ENCODE measurements at places on chromosomes 2 and 18.

DNA sequence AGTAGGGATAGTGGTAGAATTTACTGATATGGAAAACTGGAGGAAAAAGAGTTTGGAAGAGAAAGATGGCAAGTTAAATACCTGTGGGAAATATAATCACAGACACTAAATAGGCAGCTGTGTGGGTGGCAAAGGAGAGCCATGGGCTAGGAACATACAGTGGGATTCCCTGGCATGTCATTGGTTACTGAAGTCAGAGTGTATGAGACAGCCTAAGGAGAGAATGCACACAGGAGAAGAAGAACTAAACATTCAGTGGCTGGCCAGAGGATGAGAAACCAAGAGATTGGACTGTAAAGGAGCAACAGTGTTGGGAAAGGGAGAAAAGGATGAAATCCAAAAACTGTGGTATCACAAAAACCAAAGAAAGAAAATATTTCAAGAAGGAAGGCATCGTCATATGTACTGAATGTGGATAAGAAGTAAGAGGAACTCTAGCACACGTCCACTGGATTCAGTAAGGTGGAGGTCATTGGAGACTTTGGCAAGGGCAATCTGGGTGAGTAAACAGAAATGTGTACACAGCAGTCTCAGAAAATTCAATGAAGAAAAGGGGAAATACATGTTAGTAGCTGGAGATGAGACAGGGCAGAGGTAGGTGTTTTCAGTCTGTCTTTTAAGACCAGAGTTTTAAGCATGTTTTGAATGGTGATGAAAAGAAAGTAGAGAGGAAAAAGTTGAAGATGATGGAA is 83.3 kb downstream of the SPIRE1 start:
- DNase-seq: no peak

- DNase-seq: no peak
These were observed 2.4 kb upstream of the ID2 start for GRCh38 chr2:8679567-8679826.

GRCh38 chr18:58495634-58496033 is 133.3 kb downstream of the ALPK2 start:
- no peak for DNase-seq

- no peak for DNase-seq
These were observed 255.4 kb downstream of the CLIP4 start for GRCh38 chr2:29370581-29371125.
